ENCODE measurements at places on chromosomes 6 and 20. TPM values are rescaled to one million over a fixed set of nuclear protein-coding genes. Genes with fewer than 3 reads are reported as not detected.
A peak's percentile ranks its signal among the peaks of the same experiment; 100 is the strongest.

The APMAP gene
- total RNA-seq: 58.4 TPM

The FOXA2 gene
- total RNA-seq: 123 TPM

The SYCP2L gene
- 4.5 TPM for total RNA-seq

The FGD2 gene
- not detected for total RNA-seq

The TINAG gene
- not detected for total RNA-seq

The PAK5 gene
- 0.42 TPM for total RNA-seq

The CDSN gene
- not detected for total RNA-seq

The LAMP5 gene
- 0.47 TPM for total RNA-seq

The IL17F gene
- not detected for total RNA-seq

GRCh38 chr6:75203721-75204120 is 2.1 kb downstream of the COL12A1 start:
- no peak for DNase-seq

DNA sequence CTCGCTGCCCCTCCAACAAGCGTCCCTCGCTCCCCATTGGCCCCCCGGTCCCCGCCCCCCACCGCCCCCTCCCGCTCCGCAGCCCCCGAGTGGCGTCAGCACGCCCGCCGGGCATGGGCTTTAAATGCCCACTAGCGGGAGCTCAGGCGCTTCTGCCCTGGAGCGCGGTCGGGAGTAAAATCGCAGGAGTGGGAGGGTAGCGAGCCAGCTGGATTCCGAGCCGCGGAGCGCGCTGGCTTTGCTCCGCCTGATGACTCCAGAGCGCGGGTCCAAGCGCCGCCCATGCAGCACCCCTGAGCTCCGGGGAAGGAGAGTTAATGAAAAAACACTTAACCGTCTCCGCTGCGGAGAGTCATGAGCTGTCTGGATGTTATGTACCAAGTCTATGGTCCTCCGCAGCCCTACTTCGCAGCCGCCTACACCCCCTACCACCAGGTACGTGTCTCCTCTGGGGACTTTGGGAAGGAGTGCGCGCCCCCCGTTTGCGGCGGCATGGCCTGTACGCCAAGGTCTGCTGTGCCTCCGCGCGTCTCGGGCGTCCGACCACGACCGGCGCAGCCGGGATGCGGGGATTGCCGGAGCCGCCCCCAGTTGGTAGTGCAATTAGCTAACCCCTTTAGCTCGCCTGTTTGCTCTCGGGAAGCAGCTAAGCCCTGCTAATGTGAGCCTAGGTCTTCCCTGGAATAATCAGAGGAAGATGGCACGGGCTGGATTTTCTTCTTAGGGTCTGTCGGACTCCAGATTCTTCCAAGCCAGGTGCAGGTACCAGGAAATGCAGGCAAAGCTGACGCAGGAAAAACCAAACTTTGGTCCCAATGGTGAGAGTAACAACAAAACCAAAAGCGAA is at the start of gene VGLL2:
VGLL2 (plus strand) TSS at position 149 of the 847 bp plus-strand sequence; CDS start at position 355, 206 bp downstream.
- DNase-seq: peak; percentile 86

DNA sequence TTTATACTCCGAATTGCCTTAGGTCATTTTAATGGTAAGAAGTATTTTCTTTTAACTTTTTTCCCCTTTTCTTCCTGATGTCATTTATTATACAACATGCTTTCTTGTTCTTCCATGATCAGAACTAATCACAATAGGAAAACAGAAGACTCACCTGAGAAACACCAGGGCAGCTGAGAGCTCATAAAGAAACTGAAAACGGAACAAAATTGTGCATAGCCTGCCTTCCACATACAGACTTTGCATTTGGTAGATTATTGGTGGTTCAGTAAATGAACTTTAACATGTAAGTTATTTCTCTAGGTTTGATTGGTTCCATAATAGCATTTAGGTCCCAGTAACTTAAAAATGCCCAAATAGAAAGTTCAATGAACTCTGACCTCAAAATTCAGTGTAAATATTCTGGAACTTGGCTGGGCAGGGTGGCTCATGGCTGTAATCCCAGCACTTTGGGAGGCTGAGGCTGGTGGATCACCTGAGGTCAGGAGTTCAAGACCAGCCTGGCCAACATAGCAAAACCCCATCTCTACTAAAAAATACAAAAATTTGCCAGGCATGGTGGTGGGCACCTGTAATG is 161.1 kb upstream of the DTNBP1 start:
- DNase-seq: no peak

DNA sequence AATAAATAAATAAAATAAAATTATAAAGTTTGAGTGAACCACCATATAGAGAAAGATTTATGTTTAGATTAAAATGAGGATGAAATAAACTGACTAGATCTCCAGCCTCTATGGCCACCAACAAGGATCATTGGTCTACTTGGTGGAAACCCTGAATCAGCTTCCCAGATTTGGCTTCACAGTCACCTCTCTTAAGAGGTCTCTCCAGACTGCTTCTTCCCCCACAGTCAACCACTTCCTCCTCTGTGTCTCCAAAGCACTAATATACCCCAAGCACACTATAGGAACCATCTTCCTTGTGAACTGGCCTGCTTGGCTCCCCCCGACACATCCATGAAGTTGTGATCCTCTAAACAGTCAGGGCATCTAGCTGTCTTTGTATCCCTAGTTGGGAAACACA is 529.6 kb upstream of the RNF217 start:
- no peak for DNase-seq

DNA sequence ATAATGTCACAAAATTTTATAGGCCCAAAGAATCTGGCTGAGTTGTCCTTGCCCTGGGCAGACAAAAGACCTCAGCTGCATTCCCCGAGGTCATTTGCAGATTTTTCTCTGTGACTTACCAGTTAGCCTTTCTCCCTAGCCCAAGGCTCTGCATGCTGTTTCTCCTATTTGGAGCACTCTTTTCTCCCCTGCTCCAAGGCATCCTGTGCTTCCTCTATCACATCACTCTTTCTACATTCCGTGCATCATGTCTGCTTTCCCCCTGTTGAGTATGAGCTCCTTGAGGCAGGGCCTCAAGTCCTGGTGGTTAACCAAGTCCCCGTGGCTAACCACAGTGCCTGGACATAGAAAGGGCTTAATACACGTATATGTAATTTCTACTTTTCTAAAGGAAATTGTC is 593 bp upstream of the GSTA3 start:
- no peak for DNase-seq

- DNase-seq: no peak
These were observed 4.7 kb downstream of the ADA start for GRCh38 chr20:44646641-44647274.

DNA sequence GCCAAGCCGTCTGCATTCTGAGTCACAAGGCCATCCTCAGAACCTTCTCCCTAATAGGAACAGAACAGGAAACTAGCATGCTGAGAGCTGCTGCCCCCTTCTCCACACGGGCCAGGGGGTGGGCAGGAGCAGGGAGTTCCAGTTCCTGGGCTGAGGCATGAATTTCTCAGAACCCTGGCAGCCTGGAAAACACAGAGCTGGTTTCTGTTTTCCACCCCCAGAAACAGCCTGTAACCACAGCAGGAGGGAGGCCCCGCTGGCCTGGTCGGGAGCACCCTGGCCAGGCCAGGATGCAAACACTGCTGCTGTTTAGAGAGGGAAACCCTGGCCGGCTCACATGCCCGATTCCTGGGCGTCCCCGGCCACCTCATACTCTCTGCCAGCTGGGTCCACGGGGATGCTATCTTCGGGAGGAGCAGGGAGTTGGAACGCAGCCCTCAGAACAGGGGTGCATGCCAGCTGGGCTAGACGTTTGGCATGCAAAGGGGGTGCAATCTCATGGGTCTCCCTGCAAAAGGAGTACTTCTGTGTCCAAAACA is 130.1 kb downstream of the NFATC2 start:
- DNase-seq: peak; percentile 65

- no peak for DNase-seq
These were observed 70.1 kb downstream of the RNF144B start for GRCh38 chr6:18457065-18457737.

DNA sequence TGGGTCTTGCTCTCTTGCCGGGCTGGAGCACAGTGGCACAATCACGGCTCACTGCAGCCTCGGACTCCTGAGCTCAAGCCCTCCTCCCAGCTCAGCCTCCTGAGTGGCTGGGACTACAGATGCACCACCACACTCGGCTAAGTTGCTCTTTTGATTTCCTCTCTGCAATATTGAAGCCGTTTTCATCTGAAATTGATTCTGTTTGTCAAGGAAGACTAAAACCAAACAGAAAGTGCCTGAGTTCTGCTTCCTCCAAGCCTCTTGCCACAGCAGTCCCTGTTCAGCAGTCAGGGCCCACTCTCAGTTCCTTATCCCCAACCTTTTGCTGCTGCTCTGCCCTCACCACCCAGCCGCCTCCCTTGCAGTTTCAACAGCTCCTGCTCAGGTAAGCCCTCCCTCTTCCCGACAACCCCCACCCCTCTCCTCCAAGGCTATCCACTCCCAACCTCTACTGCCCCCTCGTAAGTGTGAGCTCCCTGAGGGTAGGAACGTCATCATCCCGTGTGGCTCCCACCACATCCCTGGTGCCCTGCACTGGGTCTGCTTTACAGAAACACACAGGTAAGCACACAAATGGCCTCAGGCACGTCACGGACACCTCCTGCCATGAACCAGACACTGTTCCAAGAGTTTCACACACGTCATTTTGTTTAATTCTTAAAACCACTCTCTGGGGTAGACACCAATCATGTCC is 70.7 kb upstream of the TAB2 start:
- no peak for DNase-seq

DNA sequence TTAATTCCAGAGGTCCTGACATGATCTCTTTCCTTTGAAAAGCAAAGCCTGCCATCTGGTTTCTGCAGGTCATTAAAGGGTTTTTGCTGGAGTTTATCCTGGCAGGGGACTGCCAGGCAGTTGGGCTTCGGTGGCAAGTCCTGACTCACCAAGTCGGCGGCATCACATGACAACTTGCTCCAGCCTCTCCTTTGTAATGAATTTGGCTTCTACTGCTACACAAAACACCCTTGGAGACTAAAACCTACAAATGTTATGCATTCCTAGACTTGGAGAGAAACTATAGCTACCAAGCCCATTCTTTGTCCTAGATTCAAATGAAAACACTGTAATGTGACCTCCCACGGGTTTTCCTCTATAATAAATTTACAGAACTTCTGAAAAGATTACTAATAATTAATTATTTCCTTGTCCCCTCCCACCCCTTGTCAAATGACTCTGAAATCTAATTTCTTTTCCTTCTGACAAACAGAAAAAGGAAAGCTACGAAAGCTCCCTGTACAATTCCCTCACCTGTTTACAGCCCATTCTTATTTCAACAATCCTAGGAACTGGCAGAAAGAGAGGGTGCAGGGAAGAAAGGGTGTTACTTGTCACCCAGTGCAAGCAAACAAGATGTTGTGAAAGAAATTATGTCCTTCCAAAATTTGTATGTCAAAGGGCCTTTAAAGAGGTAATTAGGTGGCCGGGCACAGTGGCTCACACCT is 62.9 kb downstream of the QRSL1 start:
- peak; percentile 79 for DNase-seq

GRCh38 chr6:101909366-101909765 is 515.9 kb downstream of the GRIK2 start:
- DNase-seq: no peak

DNA sequence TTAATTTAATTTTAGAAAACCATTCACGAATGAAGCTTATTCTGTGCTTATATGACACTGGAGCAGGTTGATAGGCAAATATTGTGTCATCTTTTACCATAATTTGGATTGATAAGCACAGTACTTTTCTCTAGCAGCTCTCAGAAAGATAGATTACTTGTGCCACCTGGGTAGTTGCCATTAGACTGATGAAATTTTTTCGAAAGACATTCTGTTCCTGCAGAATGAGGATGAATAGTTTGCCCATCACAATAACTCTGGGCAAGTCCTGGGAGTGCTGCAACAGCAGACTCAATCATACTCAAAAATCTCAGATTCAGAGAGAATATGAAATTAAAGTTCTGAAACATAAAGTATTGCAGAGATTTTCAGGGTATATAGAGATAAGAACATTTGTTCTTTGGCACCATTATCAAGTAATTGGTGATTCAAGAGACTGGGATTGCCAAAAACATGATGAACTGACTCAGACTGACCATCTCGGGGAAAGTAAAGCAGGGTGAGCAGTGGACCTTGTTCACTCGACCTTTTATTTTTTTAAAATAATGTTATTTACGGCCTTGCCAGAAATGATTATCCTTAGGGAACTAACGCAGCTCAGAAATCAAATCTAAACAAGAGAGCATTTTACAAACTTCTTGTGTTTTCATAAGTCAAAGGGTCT is 65.8 kb upstream of the PTCHD4 start:
- no peak for DNase-seq

DNA sequence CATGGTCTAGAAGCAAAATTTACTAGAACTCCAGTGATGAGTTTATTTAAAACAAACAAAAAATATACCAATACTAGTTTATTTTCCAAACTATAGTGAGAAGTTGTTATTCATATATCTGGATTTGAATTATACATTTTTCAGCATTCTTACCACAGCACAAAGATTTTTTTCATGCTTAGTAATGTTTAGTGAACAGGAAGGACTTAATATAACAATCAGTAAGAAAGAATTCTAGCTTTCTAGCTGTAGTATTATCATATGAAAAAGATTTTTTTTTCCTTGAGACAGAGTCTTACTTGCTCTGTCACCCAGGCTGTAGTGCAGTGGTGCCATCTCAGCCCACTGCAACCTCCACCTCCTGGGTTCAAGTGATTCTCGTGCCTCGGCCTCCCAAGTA is 13.8 kb downstream of the MARCKS start:
- DNase-seq: no peak

DNA sequence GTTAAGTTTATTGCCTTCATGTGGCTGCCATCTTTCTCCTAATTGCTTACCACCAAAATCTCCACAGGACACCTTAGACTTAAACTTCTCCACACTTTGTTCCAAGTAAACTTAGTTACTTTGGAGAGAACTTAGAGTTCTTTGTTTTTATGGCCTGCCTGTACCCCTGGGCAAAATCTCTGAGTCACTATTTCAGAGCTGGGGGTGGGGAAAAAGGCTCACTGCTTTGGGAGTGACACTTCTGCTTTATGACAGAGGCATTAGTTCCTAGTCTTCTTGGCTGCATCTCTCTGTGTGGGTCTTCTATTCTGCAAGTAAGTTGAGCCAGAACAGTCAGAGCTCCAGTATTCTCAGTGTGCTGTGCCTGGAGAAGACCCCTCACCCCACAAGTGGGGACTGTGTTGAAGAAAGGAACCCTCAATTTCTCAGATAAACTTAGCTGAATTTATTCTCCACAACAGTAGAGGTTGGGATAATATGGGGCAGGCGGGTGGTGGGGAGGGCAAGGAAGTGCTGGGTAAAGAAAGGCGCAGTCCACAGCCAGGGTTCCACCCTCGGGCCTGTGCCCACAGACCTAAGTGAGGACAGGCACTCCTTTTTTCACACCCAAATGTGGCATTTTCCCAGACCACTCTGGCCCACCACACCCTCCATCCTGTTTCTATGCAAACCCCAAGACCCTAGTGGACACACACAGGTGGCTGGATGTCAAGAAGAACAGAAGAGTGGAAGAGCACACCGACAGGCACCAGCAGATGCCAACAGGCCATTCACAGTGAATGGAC is 636.6 kb upstream of the MAN1A1 start:
- DNase-seq: no peak

- DNase-seq: no peak
These were observed 374.1 kb downstream of the CD109 start for GRCh38 chr6:74070091-74070490.

- DNase-seq: no peak
These were observed 42.5 kb downstream of the MAN1A1 start for GRCh38 chr6:119307056-119307455.

Measured in endodermal cell (in vitro differentiated cells).